NCI-H2171 treated with DMSO at 0.1 percent for 48 hours (cell line): ENCODE measurements at places on chromosomes 13 and 19.

DNA sequence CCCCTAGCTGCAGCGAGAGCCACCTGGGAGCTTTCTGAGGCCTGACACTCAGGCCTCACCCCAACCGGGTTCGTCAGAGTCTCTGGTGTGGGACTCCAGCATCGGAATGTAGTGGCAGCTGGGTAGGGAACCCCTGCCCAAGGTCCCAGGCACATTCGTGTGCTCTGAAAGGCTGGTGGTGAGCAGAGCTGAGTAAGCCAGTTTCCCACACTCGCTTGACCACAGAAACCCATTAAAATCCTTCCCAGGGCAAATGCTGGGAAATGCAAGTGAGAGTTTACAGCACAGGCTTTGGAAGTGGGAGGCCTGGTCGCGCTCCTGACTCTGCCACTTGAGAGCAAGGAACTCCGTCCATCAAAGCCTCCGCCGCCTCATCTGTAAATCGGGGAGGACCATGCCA, 4.2 kb downstream of the TRAPPC6A start:
- DNase-seq = no peak

- peak; percentile 50 for DNase-seq
Measured at GRCh38 chr13:50126263-50126992, 111.2 kb downstream of the KCNRG start.

GRCh38 chr19:38808741-38809140, 4.0 kb downstream of the LGALS4 start:
- no peak for DNase-seq

GRCh38 chr19:6393983-6394412, 1.0 kb upstream of the GTF2F1 start:
- no peak for DNase-seq

DNA sequence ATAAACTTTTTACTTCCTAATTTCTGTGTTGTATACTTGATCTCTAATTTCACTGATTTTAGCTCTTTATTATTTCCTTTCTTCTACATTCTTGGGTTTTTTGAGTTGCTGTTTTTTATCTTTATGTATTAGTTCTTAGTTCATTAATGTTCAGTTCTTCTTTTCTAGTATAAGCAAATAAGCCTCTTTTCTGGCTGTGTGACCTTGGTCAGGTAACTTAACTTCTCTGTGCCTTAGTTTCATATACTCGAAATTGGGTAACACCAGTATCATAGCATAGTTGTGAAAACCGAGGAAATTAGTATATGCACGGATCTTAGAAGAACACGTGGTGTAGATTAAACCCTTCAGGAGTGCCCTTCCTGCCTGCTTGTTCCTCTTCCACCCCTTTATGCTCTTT, 130.2 kb upstream of the C1QTNF9B start:
- no peak for DNase-seq

GRCh38 chr13:51998723-51999509, 12.3 kb downstream of the ATP7B start:
- peak; percentile 57 for DNase-seq

GRCh38 chr13:67493835-67494234, 263.7 kb upstream of the PCDH9 start:
- no peak for DNase-seq

- no peak for DNase-seq
Measured at GRCh38 chr13:113823771-113824170, 40.1 kb downstream of the GAS6 start.

DNA sequence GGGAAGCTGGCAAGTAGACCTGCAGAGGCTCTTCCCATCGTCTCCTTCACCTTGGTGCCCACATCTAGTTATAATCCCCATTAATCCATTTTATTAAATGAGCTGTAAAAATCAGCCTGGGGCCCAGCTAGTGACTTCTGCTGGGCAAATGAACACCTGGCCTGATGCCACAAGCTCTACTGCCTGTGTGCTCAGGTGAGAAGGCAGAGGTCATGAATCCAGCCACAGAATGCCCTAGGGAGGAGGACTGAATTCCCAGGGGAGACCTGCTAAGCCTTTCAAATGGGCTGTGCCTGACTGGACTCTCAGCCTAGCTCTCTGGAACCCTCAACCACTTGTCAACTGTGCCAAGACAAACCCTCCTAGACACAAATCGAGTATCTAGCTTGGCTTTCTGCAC, 74.0 kb downstream of the PDS5B start:
- DNase-seq = no peak

- DNase-seq = peak; percentile 16
Measured at GRCh38 chr13:90968166-90968904, 379.2 kb upstream of the MIR17HG start.

DNA sequence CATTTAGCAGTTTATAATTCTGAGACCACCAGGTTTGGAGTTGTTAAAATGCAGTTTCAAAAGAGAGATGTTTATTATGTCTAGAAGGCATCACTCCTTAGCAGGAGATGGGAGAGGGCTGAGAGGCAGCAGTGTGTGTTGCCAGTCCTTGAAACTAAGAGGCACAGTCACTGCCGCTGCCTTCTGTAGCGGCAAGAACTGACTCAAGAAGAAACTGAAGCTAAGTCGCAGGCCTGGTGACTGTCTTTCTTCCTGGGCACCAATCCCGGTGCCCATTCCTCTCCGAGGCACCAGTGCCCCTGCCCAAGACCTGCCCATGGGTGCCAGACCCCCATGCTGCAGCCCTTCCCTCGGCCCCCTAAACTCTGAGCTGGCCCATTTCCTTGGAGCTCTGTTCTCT, 20.1 kb downstream of the N4BP2L1 start:
- no peak for DNase-seq

GRCh38 chr19:11034449-11035213, 54.6 kb upstream of the LDLR start:
- DNase-seq = no peak

- no peak for DNase-seq
Measured at GRCh38 chr13:80166352-80166751, 174.6 kb downstream of the SPRY2 start.

- no peak for DNase-seq
Measured at GRCh38 chr13:97932647-97933046, 20.8 kb upstream of the IPO5 start.

DNA sequence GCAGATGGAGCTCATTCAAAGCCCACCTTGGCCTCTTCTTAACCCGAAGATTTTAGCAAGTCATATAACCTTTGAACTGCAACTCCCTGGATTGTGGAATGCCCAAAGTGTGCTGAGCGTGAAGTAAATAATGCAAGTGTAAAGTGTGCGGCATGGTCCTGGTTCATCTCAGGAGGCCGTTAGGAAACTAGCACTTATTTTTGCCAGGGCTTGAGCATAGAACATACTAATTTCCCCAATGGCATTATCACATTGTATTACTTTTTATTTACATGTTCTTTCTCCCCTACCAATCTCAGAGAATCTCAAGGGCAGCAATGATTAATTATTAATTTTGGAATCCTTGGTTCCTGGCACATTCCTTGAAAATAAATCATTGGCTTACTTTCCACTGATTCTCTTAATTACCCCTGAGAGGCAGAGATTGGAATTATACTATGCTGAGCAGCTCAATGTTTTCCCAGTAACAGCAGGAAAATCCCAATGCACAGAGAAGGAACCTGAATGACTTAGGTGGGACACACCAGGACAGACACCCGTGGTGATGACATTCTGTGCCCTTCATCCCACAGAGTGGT, 128.8 kb upstream of the GJB6 start:
- DNase-seq = no peak

DNA sequence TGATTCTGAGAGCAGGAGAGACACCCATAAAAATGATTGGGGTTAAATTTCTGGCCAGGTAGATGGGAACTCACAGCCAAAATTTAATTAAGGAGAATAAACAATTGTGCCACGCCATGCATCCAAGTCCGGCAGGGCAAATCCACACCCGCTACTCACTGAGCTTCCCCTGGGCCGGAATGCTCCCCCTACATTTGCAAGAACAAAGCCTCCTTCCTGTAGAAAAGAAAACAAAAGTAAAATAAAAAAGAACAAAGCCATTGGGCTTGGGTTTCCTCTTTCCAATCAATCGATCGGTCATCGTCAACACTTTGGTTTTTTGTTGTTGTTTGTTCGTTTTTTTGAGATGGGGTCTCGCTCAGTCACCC, 30.2 kb upstream of the TFDP1 start:
- no peak for DNase-seq

DNA sequence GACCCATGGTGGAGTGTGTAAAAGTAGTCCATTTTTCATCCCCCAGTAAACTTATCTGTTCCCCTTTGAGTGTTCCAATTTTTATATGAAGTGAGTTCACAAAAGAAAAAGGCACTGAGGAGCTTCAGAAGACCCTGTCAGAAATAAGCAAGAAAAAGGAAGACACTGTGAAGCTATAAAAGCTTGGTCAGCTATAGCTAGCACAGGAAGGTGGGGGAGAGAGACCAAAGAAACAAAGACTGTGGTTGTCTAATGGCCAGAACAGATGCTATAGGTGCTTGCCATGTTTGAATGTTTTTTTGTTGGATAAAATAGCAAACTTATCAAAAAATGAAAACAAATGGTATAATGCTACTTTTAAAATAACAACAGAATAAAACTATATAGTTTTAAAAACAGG, 46.5 kb downstream of the RCBTB2 start:
- DNase-seq = no peak

DNA sequence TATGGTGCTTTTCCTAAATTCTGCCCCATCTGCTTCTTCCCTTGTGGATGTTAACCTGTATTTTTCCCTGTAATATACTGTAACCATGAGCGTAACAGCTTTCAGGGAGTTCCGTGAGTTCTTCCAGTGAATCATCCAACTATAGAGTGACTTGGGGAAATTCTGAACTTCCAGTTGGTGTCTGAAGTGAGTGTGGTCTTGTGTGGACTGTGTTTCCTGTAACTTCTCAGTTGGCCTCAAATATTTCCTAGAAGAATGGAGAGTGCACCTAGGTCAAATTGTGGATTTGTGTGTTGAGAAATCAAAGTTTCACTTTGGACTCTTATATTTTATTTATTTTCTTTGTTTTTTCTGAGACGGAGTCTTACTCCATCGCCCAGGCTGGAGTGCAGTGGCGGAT, 11.0 kb upstream of the ZNF766 start:
- no peak for DNase-seq

GRCh38 chr19:51530616-51531015, 854 bp downstream of the SIGLEC6 start:
- DNase-seq = no peak

DNA sequence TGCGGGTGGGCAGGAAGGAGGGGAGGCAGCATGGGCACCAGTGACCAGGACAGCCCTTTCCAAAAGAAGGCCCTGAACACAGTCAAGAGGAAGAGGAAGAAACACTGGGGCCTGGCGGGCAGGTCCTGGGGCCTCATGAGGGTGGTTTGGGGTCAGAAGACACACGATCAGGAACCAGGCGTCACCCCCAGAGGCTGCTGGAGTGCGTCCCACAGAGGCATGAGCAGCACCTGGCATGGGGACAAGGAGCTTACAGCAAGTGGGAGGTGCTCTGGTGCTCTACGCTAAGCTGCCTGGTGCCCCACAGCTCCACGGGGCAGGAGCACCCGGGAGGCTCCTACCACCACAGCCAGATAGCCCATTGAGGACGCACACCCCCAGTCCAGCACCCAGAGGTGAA, 20.0 kb downstream of the ELL start:
- no peak for DNase-seq

- DNase-seq = no peak
Measured at GRCh38 chr13:41791056-41791455, 169.9 kb downstream of the VWA8 start.

DNA sequence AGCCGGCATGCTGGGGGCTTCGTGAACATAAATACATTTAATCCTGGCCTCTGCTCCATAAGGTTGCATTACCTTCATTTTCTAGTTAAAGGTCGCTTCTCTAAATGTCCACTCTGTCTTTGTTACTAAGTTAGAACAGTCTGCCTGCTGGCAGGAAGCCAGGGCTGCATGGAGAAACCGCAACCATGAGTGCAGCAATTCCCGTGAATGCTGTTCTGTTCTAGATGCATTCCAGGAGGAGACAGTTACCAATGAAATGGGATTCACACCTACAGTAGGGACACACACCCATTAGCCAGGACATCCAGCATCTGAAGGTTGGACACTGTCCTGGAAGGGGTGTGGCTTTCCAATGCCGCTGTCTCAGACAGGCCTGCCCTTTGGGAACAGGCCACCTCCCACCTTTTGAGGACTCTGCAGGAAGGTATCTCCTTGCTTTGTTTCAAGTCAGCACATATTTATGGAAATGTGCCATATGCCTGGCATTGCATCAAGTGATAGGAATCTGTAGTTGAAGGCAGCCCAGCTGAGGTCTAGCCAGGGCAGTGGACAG, 129.7 kb downstream of the SLC7A1 start:
- DNase-seq = no peak

GRCh38 chr19:46042252-46042883, 1.6 kb upstream of the IGFL4 start:
- no peak for DNase-seq

GRCh38 chr19:35375505-35376307, 4.8 kb downstream of the GPR42 start:
- DNase-seq = no peak

GRCh38 chr13:114199954-114200353, 20.9 kb downstream of the CFAP97D2 start:
- DNase-seq = no peak

GRCh38 chr13:114124431-114124830, 8.0 kb downstream of the RASA3 start:
- no peak for DNase-seq

- no peak for DNase-seq
Measured at GRCh38 chr13:26956522-26957142, 196.0 kb upstream of the GPR12 start.

- DNase-seq = no peak
Measured at GRCh38 chr19:39270036-39270871, 2.1 kb downstream of the IFNL2 start.
